Activated CD4-positive, alpha-beta T cell treated with anti-CD3 and anti-CD28 coated beads, Interleukin-2, amount 50 U/mL, for 24 hours (primary cell): ENCODE measurements at places on chromosomes 13 and 19.

DNA sequence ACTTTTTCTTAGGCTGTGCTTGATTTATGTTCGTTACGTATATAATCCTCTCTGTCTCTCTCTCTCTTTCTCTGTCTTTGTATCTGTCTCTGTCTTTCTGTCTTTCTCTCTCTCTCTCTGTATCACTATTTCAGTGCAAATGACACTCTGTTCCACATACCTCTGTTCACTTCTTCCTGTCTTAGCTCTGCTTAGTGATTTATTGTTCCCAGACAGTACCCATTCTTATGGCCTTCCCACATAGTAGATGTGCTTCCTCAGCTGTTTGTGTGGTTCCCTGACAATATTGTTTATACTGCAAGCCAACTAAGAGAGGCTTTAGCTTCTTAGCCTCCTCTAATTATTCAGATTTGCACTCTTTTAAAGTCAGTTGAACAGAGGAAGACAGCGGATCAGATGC, 1244.2 kb downstream of the DIAPH3 start:
- no peak for DNase-seq

GRCh38 chr19:2060884-2061494, 9.9 kb upstream of the MKNK2 start:
- DNase-seq = no peak

- DNase-seq = no peak
These were observed 213.9 kb upstream of the TSHZ3 start for GRCh38 chr19:31562966-31563612.

DNA sequence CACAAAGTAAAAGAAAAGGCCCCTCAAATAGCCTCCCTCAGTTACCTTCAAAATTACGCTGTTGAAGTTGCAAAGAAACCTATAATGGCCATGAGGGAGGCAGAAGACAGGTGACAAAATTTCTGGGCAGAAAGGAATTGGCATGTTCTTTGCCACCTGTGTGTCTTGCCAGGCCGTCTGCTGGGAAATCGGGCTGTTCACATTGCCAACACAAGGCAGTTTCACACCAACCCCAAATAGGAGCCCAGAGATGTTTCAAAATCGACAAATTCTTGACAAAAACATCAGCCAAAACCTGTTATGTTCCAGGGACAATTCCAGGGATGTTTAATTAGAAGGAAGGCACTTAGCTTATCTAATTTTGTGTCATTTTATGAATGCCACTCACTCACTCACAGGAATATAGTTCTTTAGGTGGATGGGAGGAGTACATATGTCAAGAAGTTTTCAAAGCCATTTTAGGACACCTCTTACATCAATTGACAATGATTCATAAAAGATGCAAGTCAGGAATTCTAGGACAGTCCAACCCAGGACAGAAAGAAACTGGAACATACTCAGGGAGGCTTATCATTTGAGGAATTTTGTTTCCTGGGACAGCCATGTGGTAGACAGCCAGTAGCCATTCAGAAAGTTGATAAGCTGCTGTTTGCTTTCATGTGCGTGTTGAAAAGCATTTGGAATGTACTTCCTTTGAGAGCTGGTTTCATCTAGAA, 164.5 kb downstream of the RGCC start:
- DNase-seq = no peak

DNA sequence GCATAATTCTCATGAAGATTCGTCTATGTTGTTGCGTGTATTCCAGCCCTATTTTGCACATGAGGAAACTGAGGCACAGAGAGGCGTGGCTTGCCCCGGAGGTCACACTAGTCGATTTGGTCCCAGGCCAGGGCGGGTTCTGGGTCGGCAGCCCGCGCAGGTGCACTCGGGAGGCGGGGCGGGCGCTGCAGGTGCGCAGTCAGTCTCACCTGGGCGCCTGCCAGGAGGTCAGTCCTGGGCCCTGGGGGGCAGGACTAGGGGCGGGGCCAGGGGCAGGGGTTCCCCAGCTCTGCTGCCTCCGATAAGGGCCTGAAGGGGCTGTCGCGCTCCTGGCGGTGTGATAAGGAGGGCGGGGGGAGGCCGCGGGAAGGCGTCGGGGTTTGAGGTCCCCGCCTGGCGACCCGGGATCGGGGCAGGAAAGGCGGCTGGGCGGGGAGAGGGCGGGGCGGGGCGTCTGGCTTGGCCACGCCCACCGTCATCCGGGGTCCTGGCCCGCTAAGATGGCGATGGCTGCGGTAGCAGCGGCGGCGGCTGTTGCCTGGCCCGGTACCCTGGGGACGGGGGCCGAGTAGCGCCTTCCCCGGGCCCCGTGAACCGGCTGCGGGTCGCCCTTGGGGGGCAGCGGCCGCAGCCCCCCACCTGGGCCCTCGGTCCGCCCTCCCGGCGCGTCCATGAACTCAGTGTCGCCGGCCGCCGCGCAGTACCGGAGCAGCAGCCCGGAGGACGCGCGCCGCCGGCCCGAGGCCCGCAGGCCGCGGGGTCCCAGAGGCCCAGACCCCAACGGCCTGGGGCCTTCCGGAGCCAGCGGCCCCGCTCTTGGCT, at the start of gene ATG4D:
TSS of gene ATG4D (plus strand) at position 485 of the 822 bp plus-strand sequence. CDS start at position 672, 187 bp downstream.
- DNase-seq = peak; percentile 68

DNA sequence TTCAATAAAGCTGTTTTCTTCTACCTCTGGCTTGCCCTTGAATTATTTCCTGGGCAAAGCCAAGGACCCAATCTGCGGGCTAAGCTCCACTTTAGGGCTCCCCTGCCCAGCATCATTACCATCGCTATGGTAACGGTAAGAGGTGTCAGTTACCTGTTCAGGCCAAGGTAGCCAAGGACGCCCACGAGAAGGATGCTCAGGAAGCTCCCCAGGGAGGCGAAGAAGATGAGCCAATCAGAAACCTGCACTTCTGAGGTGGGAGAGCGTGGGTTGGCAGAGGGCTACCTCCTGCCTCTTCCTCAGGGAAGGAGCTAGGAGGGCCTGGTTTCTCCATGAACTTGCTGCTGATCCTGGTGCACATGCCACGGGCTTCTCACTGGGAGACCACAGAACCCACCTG, 24.7 kb downstream of the IL12RB1 start:
- no peak for DNase-seq

GRCh38 chr13:93254775-93255174, 28.2 kb downstream of the GPC6 start:
- no peak for DNase-seq

DNA sequence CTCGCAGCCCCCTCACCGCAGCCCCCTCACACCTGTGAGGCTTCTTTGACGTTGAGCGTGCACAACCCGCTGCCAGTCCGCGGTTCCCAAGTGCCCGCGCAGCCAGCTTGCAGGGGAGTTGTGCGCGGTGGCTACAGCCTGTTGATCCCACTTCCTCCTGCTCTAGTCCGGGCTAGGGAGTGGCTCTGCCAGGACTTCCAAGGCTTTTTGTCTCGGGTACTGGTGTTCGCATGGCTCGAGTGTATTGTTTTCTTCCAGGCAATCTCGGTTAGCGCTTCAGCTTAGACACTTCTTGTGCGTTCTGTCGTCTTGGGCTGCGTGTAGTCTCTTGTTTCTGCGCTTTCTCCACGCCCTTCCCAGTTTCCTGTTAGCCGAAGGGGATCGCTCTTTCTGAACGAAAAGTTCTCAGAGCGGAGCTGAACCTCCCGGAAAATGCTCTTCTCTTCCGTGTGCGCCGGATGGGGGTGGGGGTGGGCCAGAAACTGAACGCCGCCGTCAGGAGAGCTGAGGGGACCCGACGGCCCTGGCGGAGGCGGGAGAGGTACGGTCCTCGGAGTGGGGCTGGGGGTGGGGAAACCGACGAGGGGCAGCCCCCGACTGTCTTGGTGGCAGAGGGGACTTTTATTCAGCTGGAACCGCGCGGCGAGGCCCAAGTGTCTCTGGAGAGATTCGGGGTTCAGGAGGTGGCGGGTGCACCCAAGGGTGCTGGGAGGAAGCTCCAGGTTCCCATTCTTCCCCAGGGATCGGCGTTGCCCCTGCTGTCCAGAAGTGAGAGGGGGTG, 697 bp upstream of the DGKH start:
- DNase-seq = no peak

DNA sequence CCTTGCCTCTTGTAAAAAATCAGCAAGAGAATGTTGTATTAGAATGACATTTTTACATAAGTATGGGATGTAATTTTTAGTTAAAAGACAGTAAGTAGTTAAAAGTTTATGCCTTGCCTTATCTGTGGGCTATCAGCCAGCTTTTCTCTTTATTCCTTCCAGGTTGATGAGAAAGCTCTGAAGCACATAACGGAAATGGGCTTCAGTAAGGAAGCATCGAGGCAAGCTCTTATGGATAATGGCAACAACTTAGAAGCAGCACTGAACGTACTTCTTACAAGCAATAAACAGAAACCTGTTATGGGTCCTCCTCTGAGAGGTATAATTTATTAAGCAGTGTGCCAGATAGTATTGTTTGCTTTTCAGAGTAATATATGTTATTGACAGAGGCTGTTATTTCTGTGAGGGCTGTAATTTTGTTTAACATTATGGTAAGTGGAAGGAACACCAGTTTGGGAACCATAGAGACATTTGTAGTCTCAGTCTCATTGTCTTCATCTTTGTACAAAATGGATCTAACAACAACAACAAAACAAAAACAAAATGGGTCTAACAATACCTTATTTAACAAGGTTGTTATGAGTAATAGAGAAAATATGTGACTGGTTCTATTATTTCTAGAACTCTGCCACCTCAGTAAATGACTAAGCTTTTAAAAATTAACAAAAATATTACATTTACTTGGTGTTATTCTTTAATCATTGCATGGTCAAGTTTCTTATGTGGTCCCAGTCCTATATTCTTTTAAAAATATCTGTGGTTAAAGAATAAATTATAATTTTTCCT, 112.8 kb downstream of the TDRD3 start:
- no peak for DNase-seq

- no peak for DNase-seq
These were observed 59.4 kb downstream of the ZNF708 start for GRCh38 chr19:21269813-21270212.

DNA sequence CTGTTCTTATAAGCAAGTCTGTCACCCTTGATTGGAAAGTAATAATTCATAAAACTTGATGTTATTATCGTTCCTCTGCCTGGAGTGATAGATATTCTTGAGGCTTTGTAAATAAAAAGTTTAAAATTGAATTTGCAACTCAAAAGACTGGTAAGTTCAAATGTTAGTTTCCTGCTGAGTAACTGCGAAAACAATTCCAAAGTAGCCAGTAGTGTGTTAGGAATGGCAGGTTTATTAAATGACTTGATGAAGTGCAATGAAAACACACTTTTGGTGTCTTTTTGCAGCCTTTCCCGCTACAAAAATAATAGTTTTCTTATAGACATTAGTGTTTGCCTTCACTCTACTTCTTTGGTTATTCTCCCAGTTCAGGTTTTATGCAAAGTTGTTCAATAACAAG, 299.3 kb downstream of the DLEU7 start:
- no peak for DNase-seq

DNA sequence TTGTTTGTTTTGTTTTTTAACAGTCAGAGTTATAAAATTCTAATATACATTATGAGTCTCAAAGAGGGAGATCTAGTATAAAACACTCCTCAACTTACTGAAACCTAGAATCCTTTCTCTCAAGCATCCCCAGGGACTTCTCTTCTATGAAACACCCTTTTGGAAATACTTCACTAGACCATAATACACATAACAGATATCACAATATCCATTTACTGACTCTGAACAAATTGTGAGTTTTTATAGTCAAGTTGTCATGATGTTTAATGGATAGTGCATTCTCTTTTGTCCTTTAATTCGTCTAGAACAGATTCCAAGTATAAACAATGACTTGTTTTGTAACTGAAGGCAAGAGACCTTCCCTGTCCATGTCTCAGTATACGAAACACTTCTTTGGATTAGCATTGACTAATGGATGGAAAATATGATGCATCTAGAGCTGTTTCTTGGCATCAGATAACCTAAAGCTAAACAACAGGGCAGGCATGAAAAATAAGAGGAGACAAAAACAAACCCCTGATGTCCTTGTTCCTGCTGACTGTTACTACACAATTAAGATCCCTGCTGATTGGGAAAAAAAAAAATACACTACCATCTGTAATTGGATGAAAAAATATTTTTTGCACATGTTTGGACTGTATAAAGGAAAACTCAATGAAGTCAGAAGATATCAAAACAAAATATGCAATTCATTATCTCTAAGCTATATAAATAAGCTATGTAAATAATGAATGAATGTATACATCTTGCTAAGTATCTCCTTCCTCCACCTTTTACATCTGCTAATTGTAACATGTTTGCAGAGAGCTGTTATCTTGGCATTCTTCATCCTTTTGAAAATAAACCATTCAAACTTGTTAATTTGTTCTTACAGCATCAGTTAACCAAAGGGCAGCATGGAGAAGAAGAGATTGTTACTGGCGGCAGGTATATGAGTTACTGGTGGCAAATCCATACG, 214.2 kb downstream of the LACC1 start:
- DNase-seq = no peak

- DNase-seq = no peak
These were observed 62.2 kb downstream of the ERCC5 start for GRCh38 chr13:102907886-102908515.

DNA sequence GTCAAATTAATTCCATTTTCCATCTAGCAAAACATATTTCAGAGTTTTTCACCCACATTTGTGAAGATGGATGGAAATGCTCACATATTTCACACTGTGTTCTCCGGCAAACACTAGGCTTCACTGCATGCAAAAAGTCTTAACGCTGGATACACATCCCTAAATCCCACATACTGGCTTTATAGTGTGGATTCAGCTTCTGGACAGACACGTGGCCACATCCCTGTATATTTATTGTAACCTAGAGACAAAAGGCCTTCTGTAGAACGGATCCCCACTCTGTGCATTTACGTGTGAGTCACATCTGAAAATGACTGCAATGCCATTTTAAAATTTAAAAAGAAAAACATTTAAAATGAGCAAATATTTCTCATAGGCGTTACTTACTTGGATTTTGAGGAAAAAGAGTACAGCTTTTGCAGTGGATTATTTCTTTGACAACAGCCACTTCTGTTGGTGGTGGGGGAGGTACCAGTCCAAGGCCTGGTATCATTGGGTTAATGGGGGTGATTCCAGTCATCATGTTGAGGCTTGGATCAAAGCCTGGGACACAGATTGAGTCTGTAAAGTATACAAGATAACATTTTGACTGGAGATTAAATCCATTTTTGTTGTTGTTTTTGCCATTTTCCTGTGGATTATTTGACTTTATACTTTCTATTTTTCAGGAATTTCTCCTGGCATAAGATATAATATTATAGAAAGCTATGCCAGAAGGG, 337.7 kb downstream of the DNAJC15 start:
- no peak for DNase-seq

DNA sequence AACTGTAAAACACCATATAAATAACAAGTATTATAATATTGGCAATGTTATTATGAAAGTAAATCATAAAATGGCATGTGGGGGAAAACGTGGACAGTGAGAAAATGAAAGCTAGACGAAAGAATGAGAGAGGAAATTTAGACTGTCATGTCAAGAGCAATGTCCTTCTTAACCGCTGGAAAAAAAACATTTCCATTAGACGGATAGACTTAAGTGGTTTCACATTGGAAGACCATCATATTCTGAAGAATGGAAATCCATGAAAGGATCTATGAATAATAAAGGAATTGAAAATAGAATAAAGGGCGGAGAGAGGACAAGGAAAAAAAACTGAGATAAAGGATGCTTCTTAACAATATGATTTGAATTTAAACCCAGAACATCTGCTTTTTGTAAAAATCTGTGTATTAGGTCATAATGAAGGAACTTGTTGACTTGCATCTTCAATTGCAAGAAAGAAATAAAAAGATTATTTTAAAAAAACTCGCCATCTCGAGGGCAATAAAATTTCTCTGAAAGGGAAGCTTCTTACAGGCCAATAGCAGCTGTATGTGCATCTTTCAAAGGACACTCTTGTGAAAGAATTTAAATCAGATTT, 90.6 kb downstream of the SPRY2 start:
- DNase-seq = no peak

- DNase-seq = no peak
These were observed 342.8 kb downstream of the DACH1 start for GRCh38 chr13:71524245-71524612.
